Spinal cord (tissue), 10 donors: ENCODE measurements at places on chromosomes 7 and 10. TPM values are rescaled to one million over a fixed set of nuclear protein-coding genes. Genes with fewer than 3 reads are reported as not detected.

Gene CDC14C
- total RNA-seq: not detected

Gene ADIRF
- total RNA-seq: 63.9 TPM

GRCh38 chr7:154855366-154855765 lies 147.6 kb downstream of the PAXIP1 start:
- H3K4me3 ChIP-seq: no peak overlapping the region
- no peak for DNase-seq

GRCh38 chr7:66157060-66157459 lies 42.4 kb downstream of the CRCP start:
- H3K27me3 ChIP-seq: no peaks in the 10 kb centered on the region
- H3K4me3 ChIP-seq: no peak overlapping the region
- no peak for DNase-seq
